G401 (cell line): ENCODE measurements at places on chromosomes 12 and 14. TPM values are rescaled to one million over a fixed set of nuclear protein-coding genes. Genes with fewer than 3 reads are reported as not detected.

- DNase-seq = no peak
Observed at GRCh38 chr12:118459110-118459509, 82.8 kb downstream of the SUDS3 start.

DNA sequence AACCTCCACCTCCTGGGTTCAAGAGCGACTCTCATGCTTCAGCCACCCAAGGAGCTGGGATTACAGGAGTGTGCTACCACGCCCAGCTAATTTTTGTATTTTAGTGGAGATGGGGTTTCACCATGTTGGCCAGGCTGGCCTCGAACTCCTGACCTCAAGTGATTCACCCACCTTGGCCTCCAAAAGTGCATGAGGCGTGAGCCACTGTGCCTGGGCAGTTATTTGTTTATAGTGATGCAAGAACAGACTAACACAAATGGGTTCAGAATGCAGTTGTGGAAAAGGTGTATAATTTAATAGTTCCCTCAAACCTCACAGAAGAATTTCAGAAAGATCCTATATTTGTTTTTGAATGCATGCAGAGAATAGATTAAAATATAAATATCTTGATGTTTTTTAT is 447.1 kb downstream of the ZFP36L1 start:
- no peak for DNase-seq

DNA sequence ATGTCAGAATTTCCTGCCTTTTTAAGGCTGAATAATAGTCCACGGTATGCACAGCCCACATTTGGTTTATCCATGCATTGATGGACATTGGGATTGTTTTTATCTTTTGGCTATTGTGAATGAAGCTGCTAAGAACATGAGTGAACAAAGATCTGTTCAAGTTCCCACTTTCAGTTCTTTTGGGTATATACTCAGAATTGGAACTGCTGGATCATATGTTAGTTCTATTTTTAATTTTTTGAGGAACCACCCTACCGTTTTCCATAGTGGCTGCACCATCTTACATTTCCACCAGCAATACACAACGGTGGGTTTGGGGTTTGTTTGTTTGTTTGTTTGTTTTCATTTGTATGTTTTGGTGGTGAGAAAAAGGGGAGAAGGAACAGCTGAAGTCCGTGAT is 6.4 kb downstream of the GPR68 start:
- DNase-seq = no peak

RPS6KA5 gene
- 0.78 and 2.6 TPM in 2 replicates for total RNA-seq

GRCh38 chr12:127107744-127108143 is 1159.2 kb upstream of the TMEM132C start:
- no peak for DNase-seq
